ENCODE measurements at places on chromosomes 3 and 15.

- DNase-seq, result no peak
Observed at GRCh38 chr15:33584797-33585196, 274.0 kb downstream of the RYR3 start.

- no peak for DNase-seq
Observed at GRCh38 chr3:25479727-25480010, 51.6 kb downstream of the RARB start.

GRCh38 chr15:66777596-66778313 lies 75.7 kb downstream of the SMAD6 start:
- DNase-seq, result no peak

- DNase-seq, result no peak
Observed at GRCh38 chr15:55549305-55549704, 38.8 kb downstream of the PYGO1 start.

GRCh38 chr3:50453907-50454306 lies 49.5 kb downstream of the CACNA2D2 start:
- no peak for DNase-seq

DNA sequence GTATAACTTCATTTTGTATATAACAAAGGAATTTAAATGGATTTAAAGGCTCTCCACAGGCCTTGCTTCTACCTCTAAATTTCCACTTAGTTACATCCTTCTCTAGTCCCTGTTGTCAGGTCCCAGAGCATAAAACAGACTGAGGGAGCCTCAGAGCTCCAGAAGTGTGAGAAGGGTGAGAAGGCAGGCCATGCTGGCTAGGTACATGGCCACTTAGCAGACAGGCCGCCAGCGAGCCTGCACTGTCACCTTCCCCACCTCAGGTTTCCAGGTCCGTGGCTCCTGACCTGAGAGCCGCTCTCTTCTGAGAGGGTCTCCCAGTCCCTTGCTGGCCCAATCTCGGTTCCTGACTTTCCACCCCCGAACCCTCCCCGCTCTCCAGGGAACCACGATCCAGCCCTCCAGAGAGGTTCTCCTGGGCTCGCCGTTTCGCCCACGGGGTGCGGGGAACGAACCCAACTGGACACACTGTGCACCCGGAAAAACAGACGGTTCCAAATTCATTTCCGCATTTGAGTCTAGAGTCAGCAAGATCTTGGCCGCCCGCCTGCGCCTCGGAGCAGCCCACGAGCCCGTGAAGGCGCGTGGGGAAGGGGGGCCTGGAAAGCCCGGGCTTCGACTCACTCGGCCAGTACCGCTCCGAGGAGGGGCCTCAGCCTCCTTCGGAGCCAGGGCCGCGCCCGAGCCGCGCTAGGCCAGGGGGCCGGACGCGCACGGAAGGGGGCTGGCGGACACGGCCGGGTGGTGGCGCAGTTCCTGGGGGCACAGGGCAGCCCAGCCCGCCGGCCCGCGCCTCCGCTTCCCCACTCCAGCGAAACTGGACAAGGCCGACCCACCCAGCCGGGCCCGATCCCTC lies 16.7 kb upstream of the SOX2 start:
- DNase-seq, result no peak

DNA sequence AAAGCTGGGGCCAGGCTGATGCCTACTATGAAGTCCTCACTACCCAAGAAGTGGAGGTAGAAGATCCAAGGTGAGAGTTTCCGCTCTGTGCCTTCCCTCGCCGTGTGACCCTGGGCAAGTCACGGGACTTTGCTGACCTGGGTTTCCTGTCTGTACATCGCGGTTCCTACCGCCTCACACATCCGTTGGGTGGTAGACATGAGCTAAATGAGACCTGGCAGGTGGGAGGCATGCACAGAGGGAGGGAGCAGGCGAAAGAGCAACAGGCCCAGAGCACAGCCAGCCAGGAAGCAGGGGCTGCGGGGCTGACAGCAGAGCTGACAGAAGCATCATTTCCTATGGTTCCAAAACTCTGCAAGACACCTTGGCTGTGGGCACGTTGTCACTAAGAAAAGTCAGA lies 157.3 kb upstream of the BHLHE40 start:
- DNase-seq, result peak; percentile 85

DNA sequence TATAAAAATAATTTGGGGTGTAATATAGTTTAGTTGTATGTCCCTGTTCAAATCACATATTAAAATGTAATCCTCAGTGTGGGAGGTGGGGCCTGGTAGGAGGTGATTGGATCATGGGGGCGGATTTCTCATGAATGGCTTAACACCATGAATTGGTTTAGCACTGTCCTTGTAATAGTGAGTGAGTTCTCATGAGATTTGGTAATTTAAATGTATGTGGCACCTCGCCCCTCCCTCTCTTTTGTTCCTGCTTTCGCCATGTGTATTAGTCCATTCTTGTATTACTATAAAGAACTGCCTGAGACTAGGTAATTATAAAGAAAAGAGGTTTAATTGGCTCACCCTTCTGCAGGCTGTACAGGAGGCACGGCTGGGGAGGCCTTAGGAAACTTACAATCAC lies 83.9 kb downstream of the ANXA2 start:
- DNase-seq, result no peak

DNA sequence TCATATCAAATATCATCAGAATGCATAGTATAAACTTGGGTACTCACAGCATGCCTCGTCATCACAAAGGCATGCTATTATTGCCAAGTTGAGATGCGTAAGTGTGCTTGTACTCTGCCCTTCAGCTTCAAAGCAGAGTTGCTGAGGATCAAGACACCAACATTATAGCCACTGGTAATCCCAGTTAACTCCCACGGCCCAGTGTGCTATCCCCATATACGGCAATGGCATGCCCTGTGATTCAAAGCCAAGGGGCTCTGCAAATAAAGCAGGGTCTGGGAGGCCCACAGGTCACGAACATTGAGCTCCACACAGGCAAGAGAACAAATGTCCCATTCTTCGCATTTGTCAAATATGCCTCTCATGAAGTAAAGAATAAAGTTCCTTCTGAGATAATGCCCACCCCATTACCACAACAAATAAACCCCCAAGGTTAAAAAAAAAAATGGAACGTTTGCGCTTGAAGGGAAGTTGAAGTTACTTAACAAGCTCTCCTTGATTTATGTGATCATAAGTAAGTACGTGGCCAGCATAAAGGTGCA lies 298.1 kb upstream of the NECTIN3 start:
- no peak for DNase-seq

GRCh38 chr15:74184582-74185091 lies 11.1 kb downstream of the ISLR start:
- no peak for DNase-seq

DNA sequence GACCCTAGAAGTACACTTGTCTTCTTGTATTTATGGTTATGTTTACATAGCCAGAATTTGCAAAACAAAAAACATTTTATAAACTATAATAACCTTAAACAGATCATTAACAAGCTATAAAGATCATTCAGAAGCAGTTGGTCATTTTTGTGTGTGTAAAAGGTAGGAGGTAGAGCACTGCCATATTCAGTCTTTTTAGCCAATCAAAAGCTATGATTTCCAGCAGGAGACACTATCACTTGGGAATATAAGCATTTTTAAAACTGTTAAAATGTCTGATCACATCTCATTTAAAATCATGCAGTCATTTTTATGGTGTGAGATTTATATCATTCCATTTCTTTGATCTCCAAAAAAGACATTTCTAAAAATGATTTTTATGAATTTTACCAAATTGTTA lies 42.6 kb upstream of the ATP2C1 start:
- DNase-seq, result no peak

- DNase-seq, result no peak
Observed at GRCh38 chr15:52796753-52797520, 6.8 kb upstream of the ONECUT1 start.

GRCh38 chr15:82966671-82967071 lies 14.2 kb upstream of the HOMER2 start:
- no peak for DNase-seq

Measured in CD4-positive, alpha-beta T cell treated with Interleukin-6 at 100 ng/mL for 8 hours (primary cell).